ENCODE measurements at places on chromosomes 16 and 17.

GRCh38 chr17:18101828-18102227 lies 6.7 kb upstream of the MYO15A start:
- H3K36me3 ChIP-seq = peaks cover 19% of the 10 kb centered on the region
- no peaks in the 10 kb centered on the region for H3K4me1 ChIP-seq
- H3K27me3 ChIP-seq = no peaks in the 10 kb centered on the region
- no peak overlapping the region for H3K4me3 ChIP-seq
- DNase-seq = no peak
- no peak overlapping the region for H3K27ac ChIP-seq

DNA sequence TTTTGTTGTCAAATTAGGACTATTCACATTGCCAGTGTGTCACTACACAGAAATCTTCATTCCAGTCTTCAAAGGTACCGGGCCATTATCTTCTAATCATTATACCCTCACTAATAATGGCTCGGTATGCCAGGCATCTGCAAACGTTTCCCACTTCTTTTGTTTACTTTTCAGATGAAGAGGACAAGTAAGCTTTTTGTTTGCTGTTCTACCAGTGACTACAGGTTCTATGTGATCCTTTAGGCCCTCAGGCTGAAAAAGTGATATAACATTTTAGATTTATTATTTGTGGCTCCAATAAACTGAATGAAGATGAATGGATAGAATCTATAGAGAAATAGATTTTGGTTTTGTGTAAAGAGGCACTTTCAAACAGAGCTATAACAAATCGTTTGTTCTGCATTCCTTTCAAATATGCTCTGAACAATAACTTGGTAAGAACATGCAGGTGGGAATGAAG lies 403 bp upstream of the KRTAP3-1 start:
- no peak overlapping the region for H3K27ac ChIP-seq
- H3K4me3 ChIP-seq = no peak overlapping the region
- peaks cover 7% of the 10 kb centered on the region for H3K27me3 ChIP-seq

DNA sequence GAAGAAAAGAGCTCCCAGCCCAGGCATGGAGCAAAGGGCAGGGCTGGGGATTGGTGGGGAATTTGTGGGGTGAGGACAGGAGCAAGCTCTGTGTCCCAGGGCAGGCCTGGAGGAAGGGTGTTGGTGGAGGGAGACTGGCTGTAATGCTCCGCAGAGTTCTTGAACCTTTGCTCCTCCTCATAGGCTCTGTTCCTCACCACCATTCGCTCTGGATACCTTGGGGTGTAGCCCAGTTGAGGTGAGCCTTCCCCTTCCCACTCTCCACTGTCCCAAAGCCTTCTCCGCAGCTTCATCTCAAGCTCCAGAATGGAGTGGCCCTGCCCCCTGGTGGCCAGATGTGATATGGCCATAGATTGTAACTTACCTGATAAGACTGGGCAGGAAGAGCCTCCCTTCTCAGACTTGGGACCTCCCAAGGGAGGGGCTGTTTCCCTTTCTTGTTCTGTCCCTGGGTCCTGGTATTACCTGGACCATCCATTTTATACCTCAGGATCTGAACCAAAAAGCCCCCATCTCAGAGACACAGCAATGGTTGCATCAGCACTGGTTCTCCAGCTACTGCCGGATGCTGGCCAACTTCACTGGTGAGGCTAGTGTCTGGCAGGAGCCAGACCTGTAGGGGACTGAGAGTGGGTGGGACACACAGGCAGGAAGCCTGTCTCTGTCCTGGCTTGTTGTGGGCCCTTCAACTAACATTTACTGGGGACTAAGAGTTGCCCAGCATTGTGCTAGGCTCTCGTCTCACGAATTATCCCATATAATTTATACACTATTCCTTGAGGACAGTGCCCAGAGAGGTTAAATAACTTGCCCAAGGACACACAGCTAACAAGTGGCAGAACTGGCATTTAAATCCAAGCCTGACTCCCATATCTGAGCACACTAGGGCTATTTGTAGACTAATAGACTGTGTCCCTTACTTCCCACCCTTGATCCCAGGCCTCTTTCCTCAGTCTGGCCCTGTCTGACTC lies 19.1 kb upstream of the STAC2 start:
- H3K27ac ChIP-seq = peak overlapping the region; percentile 46
- peaks cover 14% of the 10 kb centered on the region for H3K4me1 ChIP-seq
- H3K4me3 ChIP-seq = no peak overlapping the region
- H3K36me3 ChIP-seq = no peaks in the 10 kb centered on the region

- no peaks in the 10 kb centered on the region for H3K27me3 ChIP-seq
- H3K27ac ChIP-seq = no peak overlapping the region
- H3K4me3 ChIP-seq = no peak overlapping the region
- peaks cover 56% of the 10 kb centered on the region for H3K36me3 ChIP-seq
Observed at GRCh38 chr16:16042076-16042475, 92.7 kb downstream of the ABCC1 start.

Data from activated naive CD4-positive, alpha-beta T cell treated with anti-CD3 and anti-CD28 coated beads, Interleukin-2, amount 10 ng/mL, durations not matched to agents 7 days and 5 days (primary cell).